Caudate nucleus (tissue), 63 donors: ENCODE measurements at places on chromosomes 1 and 21.

- no peak for DNase-seq
Measured at GRCh38 chr1:214017191-214017982, 29.6 kb downstream of the PROX1 start.

DNA sequence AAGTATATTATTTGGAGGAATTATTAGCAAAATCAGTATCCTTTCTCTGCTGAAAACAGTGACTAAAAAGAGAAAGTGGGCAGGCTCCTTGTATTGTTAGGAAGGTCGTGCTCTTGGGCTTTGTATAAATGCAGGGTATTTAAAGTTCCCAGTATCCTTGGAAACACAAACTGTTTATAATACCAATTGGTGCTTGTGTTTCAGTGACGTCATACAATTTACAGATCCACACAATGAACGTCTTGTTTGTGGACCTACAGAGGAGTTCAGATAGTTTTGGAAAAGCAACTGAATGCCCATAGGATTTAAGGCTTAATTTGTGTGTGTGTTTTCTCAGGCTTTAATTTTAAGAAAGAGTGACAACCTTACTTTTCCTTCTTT, 168.2 kb downstream of the RASAL2 start:
- no peak for DNase-seq

GRCh38 chr1:7932524-7933138, 8.0 kb downstream of the TNFRSF9 start:
- no peak for DNase-seq

DNA sequence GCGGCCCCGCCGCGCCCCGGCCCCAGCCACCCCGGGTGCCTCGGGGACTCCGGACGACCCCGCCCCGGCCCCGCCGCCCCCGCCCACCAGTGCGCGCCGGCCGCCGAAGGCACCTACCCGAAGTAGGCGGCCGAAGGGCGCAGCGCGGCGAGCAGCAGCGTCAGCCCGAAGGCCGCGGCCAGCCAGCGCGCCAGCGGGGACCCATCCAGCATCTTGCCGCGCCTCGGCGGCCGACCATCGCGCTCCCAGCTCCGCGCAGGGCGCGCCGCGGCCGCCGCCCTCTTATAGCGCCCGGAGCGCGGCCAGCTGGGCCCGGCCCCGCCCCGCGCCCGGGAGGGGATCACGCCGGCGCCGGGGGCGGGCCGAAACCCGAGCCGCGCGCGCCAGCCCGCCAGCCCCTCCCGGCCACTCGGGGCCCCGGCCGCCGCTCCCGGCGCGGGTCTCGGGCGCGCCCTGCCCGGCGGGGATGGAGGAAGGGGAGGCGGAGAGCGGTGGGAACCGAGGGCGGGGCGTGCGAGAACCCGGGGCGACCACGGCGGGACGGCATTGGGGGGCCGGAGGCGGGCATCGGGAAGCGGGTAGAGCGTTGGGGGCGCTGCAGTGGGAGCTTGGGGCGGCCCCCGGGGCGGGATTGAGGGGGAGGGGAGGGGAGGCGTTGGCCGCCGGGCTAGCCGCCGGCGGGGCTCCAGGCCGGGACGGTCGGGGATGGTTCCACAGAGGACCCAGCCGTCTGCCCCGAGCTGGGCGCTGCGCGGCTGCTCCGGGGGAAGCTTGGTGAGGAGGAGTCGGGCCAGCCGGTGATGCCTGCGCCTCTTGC, at the start of gene WNT9A:
Gene WNT9A (minus strand): TSS at position 257 of the 817 bp plus-strand sequence. CDS start 45 bp downstream, at position 212.
- no peak for DNase-seq

DNA sequence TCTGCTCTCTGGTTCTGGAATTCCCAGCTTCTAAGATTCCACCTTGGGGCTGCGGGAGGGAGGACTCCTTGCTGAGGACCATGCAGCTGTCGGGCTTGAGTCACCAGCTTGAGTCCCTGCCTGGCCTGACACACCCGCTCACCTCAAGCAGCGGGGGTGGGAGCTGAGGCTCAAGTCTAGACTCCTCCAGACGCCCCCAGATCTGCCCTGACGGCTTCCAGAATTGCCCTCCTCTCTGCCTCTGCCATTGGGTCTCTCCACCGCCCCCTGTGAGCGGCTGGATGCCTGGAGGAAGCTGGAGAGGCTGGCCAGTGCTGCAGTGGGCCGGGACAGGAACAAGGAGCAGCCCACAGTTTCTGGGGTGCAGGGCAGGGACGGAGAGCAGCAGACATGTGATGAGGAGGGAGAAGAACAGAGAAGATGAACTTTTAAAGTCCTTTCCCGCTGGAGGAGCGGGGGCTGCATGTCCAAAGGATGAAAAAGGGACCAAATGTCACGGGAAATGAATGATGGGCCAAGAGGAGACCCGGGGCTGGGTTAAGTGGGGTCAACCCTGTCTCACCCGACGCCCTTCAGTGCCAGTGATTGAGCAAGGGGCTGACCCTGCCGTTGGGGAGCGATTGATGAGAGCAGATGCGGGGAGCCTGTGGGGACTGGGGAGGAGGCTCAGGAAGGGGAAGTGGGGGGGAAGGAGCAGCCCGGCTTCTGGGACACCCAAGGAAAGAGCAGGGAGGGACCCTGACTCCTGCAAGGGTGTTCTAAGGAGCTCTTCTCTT, 13.5 kb downstream of the CRABP2 start:
- DNase-seq = no peak

- DNase-seq = no peak
Measured at GRCh38 chr1:102472520-102472919, 475.8 kb upstream of the OLFM3 start.

- DNase-seq = no peak
Measured at GRCh38 chr1:165605246-165605645, 25.8 kb upstream of the MGST3 start.

DNA sequence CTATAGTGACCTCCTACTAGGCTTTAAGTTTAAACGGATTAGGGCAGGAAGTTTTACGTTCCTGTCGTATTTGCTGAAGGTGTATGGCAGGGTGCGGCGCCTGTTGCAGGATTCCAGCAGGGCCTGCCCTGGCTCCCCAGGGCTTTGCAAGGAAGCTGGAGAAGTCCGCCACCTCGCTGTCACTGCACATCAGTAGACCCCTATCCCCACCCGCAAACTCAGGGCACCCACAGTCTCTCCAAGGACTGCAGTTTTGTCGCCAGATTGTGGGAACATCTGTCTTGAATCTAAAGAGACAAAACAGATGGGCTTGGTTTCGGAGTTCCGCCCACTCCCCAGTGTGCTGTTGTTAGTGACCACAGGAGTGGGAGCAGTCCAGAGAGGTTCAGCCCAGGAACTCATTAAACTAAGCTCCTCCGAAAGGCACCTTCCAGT, 110.8 kb downstream of the CDC7 start:
- no peak for DNase-seq

GRCh38 chr1:163273766-163274441, 47.9 kb upstream of the NUF2 start:
- no peak for DNase-seq

GRCh38 chr1:24126018-24126671, 14.2 kb upstream of the MYOM3 start:
- DNase-seq = no peak

DNA sequence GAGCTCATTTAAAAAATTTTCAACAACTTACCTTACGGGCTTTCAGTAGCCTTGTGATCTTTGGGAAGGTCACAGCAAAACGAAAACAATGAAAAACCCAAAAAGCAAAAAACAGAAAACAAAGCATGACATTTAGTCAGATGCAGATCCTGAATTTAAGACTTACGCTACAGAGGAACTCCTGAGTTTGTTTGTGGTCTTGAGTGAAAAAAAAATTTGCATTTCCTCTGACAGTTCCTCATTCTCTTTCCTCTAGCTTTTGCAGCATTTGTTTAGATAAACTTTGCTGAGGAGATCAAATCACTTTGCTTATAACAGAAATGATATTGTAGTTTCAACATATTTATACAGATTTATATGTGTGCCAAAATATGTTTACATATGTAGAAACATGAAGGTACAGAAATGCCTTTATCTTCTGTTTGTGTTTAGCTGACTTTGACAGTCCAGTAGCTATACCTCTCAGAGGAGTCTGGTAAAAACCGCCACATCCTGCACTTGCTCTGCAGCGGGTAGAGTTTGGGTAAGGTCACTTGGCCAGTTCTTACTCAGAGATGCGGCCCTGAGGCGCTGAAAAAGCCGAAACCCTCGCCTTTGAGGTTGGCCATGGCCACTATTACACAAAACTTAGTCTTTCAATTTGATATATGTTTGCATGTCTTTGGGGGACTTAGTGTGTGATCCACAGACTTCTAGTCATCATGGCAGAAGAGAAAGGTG, 142.5 kb downstream of the TNR start:
- no peak for DNase-seq
